ENCODE measurements at places on chromosomes 3 and 15. TPM values are rescaled to one million over a fixed set of nuclear protein-coding genes. Genes with fewer than 3 reads are reported as not detected.

- DNase-seq = no peak
Measured at GRCh38 chr3:66812136-66812535, 186.0 kb upstream of the KBTBD8 start.

- no peak for DNase-seq
Measured at GRCh38 chr3:131328721-131329120, 52.9 kb upstream of the NUDT16 start.

GRCh38 chr15:85116494-85116893 is 134.8 kb downstream of the PDE8A start:
- no peak for DNase-seq

DNA sequence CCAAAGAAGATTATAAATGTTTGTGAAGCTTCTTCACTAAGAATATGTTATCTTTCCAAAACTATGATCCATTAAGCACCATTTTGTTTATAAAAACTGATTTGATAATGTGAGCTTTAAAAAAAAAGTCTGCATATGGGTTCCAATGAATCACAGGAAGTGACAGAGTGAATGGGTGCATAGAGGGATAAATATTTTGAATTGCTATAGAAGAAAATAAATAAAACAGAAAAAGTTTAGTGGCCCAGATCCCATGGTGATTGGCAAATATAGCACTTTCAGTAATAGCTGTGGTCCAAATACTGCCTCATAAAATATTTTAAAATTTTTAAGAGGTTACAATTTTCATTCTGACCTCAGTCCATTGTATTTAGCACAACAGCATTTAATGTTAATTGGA is 19.2 kb downstream of the CPA3 start:
- DNase-seq = no peak

- no peak for DNase-seq
Measured at GRCh38 chr3:775178-775880, 317.5 kb upstream of the CNTN6 start.

DNA sequence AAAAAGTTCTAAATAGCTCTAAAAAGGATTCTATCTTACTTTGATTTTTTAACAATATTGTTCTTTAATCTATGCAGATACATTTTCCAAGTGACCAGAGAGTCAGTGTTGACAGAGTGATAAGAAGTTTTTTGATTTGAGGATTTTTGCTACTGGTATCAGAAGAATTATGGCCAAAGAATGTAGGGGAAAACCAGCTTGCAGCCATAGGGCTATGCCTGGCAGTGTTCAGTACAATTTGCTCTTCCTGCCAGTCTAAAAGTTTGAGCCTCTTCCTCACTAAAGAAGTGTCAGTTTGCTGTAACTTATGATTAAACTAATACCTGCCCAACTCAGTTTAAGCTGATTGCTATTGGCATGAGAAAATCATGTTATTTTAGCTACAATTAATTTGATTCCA is 35.3 kb upstream of the FSIP1 start:
- DNase-seq = no peak

GRCh38 chr15:32928876-32929275 is 211.1 kb downstream of the GREM1 start:
- DNase-seq = no peak

DNA sequence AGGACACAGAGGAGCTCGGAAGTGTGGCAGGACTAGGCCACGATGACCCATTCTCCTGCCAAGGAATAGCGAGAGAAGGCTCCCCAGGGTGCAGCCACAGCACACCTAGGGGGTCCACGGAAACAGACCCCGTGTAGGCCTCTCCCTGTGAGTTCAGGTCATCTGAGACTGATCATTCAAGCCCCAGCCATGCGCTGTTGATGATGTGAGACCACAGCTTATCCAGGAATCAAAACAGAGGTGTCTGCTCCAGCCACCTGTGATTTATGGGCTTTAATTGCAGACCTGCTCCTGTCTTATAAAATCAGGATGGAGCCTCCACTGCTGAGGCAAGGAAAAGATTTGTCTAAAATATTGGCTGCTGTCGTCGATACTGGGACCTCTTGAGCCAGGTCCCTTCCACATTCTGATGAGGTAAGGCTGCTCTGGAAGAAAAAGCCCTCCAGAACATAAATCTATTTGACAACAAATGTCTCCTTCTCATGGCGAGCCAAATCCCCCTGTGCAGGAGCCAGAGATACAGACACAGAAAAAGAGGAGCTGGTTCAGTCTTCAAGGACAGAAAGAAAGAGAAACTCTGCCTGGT is 186.7 kb downstream of the TJP1 start:
- DNase-seq = no peak

DNA sequence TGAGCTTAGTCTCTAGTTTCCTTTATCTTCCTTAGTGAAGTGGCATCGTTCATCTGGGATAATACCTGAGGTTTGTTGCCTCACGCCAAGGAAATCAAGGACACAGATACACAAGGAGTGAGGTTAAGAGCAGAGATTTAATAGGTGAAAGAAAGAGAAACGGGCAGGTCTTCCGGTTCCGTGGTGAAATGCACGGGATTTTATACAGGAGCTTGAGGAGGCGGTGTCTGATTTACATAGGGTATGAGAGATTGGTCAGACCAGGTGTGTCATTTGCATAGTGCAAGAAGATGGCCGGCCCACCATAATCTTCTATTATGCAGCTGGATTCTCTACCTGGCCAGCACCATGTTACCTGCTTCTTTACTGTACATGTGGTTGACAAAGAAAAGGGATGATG is 17.2 kb downstream of the ARRDC4 start:
- no peak for DNase-seq

- DNase-seq = no peak
Measured at GRCh38 chr3:32968166-32968919, 16.9 kb downstream of the CCR4 start.

DNA sequence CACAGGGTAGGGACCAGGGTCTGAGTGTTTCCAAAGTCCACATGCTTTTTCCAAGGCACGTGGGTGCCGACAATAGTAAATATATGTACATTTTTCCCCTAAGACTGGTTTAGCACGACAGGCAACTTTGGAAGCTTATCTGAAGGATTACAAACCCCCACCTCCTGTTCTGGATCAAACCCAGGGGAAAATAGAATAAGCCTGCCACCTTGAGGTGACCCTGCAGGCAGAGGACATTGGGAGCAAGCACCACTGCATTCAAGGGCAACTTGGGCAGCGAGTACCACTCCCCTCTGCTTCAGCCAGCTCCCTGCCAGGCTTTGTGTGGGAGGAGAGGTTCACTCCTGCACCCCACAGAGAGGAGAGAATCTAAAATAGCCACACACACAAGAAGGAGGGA is 44.8 kb downstream of the KBTBD12 start:
- no peak for DNase-seq

GRCh38 chr15:66848686-66849392 is 146.8 kb downstream of the SMAD6 start:
- no peak for DNase-seq

DNA sequence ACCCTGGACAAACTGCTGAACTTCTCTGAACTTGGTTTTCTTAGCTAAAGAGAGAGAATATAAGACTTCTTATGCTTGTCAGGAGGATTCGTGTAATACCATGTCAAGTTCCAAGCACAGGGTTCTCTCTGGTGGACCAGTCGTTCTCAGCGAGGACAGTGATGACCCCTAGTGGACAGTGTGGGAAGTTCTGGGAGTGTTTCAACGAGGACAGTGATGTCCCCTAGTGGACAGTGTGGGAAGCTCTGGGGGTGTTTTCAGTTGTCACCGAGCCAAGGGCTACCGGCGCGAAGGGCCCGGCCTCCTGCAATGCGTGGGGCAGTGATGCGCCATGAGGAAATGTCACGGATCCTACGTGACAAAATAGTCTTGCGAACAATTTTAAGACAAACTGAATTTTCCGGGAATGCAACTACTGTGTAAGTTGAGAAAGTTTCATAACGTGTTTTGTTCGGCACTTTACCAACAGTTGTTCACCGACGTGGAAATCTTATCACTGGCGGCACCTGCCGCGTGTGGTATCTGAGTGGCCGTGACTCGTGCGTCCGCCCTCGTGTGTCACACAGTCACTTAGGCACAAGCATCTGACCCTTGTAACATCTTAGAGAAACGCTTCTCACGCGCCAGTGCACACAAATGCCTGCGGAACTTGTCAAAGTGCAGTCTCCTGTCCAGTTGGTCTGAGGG is 39.3 kb upstream of the MUC4 start:
- peak; percentile 83 for DNase-seq

- DNase-seq = no peak
Measured at GRCh38 chr3:146953511-146953981, 348.4 kb upstream of the PLSCR5 start.

DNA sequence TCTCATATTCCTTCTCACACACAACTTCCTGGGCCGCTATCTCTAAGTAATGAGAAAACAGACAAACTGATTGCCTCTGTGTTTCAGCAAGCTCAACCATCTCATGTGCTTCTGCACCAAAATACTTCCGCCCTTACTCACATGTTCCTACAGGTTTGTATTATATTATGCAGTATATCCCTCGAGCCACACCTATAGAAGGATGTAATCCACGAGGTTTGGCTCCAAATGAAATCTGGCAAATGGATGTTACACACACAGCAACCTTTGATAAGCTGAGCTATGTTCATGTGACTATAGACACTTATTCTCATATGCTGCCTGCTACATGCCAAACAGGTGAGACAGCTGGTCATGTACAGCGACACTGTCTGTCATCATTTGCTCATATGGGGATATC is 22.6 kb downstream of the CCRL2 start:
- no peak for DNase-seq

DNA sequence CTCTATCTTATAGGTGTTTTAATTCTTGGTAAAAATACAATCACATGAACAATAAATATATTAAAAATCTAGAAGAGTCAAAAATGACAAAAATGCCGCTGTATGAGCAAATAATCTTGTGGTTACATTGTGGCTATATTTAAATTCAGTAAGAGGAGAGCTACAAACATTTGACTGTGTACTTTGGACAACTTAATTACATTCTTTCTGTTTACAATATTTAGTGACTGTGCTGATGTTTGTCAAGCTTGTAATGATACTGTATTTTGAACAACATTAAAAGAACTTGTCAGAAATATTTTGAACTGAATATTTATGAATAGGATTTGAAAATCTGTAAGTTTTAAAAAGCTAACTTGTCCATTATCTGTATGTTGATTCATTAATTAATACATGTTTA is 598.3 kb downstream of the SI start:
- DNase-seq = no peak

DNA sequence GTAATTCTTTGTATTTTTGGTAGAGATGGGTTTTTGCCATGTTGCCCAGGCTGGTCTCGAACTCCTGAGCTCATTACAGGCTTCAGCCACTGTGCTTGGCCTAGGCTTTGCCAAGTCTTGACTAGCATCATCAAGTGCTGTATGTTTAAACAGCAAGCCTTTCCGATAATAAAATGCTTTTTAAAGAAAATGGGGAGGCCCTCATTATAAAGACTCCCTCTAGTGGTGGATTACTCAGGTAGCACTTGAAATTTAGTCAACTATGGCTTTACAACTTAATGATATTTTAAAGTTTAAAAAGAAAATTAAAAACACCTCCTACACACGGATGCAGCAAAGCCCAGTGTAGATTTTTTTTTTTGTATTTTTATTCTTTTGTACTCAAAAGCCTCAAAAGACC is 213.6 kb downstream of the GAP43 start:
- DNase-seq = no peak

- DNase-seq = no peak
Measured at GRCh38 chr3:156787001-156787400, 39.2 kb upstream of the LEKR1 start.

Gene WDR49
- 0.78 TPM for total RNA-seq

Gene GPR149
- not detected for total RNA-seq

Gene CCDC54
- total RNA-seq = not detected

Gene MCTP2
- total RNA-seq = 16.2 TPM

Gene EIF4G1
- total RNA-seq = 236 TPM

Gene CDHR4
- 0.37 TPM for total RNA-seq

Gene ZPLD1
- not detected for total RNA-seq

Gene NMNAT3
- 1.7 TPM for total RNA-seq

Gene CD96
- 190 TPM for total RNA-seq

Gene PLA2G4E
- not detected for total RNA-seq

Gene MYZAP
- 0.15 TPM for total RNA-seq

Gene HHLA2
- total RNA-seq = 2.0 TPM

Gene ARHGAP11A
- 13.0 TPM for total RNA-seq

Gene CDAN1
- 19.4 TPM for total RNA-seq

Gene LIPC
- total RNA-seq = 1.0 TPM

Gene PDHB
- 25.6 TPM for total RNA-seq

Gene THAP10
- 1.2 TPM for total RNA-seq

All from T-helper 17 cell (primary cell).